SK-N-MC (cell line): ENCODE measurements at places on chromosomes 7 and 10.

DNA sequence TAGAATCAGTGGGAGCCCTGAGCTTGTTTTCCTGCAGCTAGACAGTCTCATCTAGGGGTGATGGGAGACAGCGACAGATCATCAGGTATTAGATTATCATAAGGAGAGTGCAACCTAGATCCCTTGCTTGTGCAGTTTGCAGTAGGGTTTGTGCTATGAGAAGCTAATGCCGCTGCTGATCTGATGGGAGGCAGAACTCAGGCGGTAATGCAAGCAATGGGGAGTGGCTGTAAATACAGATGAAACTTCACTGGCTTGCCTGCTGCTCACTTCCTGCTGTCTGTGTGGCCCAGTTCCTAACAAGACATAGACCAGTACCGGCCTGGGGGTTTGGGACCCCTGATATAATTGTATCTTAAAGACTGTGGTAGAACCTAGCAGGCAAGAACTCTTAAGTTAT lies 17.6 kb downstream of the NRBF2 start:
- DNase-seq = no peak

GRCh38 chr7:100444311-100445278 lies 8.3 kb upstream of the PPP1R35 start:
- DNase-seq = no peak

- DNase-seq = no peak
Measured at GRCh38 chr10:128043259-128044045, 82.8 kb downstream of the MKI67 start.

GRCh38 chr10:52637592-52637991 lies 135.0 kb downstream of the MBL2 start:
- no peak for DNase-seq

DNA sequence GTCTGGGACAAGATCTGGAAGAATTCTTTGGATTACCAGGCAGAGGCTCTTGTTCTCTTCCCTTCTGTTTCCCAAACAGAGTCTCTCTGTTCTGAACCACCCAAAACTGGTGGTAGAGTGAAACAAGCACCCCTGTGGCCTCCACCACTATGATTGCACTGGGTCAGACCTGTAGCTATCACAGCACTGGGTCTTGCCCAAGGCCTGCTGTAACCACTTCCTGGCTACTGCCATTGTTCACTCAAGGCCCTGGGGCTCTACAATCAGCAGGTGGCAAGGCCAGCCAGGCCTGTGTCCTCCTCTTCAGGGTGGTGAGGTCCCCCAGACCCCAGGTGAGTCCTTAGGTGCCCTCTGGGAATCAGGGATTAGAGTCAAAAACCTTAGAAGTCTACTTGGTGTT lies 4.1 kb upstream of the LRRC17 start:
- DNase-seq = no peak

DNA sequence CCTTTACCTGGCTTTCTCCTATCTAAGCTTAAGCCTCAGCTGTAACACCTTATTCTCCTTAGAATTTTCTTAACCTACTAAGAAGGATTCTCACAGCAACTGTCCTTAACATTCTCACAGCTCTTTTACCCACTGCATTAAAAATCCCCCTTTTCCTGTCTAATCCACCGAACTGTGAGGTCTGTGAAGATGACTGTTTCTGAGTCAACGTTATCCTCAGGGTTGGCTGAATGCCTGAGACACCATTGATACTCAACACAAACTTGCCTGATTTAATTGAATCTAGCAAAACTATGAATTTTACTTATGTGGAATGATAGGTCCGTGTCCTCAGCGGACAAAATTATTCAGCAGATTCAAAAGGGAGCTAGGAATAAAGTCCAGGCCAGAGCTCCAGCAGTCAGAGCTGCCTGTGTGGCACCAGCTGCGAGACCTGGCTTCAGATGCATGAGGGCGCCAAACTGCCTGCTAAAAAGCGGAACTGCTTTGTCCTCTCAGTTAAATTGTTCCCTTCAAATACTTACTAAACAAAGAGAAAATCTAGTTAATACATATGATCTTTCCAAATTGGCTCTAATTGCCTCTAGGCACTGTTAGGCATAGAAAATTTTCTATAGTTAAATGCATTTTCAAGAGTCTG lies 33.4 kb upstream of the VWDE start:
- DNase-seq = no peak

DNA sequence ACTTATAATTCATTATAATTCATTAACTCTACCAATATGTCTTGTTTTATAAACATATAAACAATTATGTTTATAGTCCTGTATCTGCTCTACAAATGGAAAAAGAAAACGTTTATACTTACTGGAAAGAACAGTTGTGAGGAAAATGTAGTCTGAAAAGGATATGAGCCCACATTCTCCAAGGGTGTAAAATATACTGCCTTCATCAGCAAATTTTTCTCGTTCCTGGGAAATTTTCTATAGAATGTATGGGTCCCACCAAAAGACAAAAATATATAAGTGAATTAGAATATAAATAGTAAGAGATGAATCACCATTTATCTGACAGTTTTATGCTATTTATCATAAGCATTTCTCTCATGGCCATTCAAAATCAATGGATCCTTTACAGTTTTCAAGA lies 117.8 kb downstream of the MICU1 start:
- DNase-seq = no peak

DNA sequence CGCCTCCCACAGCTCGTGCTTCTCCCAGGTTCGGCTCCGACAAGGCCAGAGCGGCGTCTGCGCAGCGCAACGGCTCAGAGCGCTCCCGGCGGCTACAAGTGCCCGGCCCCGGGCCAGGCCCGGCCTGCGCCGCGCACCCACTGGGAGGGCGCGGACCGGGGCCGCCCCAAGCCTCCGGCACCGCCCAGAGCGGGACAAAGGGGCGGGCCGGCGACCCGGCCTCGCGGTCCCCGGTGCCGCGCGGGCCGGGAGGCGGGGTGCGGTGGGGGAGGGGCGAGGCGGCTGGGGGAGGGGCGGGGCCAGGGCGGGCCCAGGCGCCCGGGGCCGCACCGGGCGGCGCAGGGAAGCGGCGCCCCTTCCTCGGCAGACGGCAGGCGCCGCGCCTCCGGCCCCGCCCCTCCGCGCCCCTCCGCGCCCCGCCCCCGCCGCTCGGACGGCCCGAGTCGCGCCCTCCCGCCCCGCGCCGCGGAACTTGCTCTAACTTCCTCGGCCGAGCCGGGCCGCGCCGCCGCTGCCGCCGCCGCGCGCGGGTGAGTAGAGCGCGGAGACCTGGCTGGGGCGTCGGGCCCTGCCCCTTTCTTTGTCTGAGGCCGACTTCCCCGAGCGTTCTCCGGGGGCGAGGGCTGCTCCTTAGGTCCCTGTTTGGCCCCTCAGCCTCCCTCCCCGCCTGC lies at the start of gene TSPAN14:
TSS of gene TSPAN14 (plus strand) at position 469 of the 671 bp plus-strand sequence. CDS start 34,924 bp downstream, outside the sequence.
- DNase-seq = no peak

GRCh38 chr7:142754681-142755575 lies 5.7 kb downstream of the PRSS1 start:
- DNase-seq = no peak

- no peak for DNase-seq
Measured at GRCh38 chr7:112763298-112763697, 26.9 kb downstream of the TMEM168 start.

- DNase-seq = no peak
Measured at GRCh38 chr10:108490944-108491343, 1326.4 kb upstream of the SORCS1 start.

DNA sequence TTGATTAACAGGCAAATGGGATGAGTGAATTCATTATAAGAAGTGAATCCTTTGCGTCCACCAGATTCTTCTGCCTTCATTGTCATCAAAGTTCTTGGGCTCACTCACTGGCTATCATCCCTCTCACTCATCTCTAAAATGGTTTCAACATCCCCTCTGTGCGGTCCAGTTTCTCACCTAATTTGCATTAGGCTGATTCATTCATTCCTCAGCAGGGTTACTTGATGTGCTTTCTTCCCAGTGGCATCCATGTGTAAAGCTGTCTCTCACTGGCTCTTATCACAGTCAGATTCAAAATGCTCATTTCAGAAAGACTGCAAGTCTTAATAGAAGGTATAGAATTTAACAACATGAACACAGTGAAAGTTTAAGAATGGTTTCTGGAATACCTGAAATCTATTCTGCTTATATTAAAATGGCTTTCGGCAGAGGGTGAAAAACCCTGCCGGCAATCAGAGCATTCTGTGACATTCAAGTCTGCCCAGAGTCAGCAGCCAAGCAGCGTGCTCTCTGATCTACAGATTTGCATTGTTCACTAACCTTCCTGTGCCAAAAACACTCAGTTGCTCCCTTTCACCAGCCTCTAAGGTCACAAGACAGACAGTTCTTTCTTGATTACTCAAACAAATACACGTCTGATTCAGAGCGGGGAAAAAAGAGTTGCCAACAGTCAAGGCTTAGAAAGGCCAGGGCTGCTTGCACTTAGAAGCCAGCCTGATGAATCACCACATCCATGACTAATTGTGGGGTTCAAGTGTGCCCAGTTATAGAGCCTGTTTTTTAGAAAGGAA lies 106.7 kb downstream of the TES start:
- DNase-seq = no peak

- DNase-seq = no peak
Measured at GRCh38 chr10:124152139-124153022, 59.0 kb upstream of the CHST15 start.

GRCh38 chr10:107913317-107914294 lies 749.1 kb upstream of the SORCS1 start:
- DNase-seq = no peak

- DNase-seq = no peak
Measured at GRCh38 chr7:10863476-10863875, 110.2 kb upstream of the PHF14 start.

- DNase-seq = no peak
Measured at GRCh38 chr7:41241641-41242040, 461.2 kb downstream of the INHBA start.

DNA sequence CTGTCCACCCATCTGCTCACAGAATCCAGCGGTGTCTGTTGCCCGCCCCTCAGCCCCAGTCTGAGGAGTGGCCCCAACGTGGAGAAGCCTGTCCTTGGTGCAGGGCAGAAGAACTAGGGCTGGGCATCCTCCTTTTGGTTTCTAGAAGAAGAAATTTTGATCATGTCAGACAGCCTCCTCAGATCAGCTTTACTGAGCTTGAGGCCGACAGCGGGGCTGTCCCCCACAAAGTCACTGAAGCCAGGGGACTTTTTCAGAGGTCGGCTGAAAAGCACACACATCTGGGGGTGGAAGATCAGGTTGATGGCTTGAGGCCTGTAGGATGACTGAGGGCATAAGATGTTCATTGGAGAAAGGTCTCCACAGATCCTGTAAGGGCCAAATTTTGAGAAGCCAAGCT lies 767.9 kb downstream of the GRID1 start:
- no peak for DNase-seq

DNA sequence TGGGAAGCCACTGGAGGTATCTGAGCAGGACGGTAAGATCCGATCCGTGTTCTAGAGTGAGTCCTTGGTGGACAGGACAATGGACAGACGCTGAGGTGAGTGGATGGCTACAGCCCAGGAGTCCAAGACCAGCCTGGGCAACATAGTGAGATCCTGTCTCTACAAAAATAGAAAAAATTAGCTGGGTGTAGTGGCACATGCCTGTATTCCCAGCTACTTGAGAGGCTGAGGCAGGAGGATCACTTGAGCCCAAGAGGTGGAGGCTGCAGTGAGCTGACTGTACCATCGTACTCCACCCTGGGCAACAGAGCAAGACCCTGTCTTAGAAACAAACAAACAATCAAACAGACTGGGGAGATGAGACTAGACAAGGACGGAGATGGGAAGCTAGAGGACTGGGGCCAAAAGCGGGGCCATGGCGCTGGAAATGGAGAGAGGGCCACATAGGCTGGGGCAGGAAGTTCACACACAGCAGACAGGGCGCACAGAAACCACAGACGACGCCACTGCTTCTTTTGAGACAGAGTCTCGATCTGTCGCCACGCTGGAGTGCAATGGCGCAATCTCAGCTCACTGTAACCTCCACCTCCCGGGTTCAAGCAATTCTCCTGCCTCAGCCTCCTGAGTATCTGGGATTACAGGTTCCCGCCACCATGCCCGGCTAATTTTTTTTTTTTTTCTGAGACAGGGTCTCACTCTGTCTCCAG lies 24.7 kb downstream of the DAGLB start:
- no peak for DNase-seq

GRCh38 chr10:129097776-129098330 lies 369.2 kb upstream of the MGMT start:
- no peak for DNase-seq

- DNase-seq = no peak
Measured at GRCh38 chr10:119177708-119178371, 772 bp downstream of the PRDX3 start.

DNA sequence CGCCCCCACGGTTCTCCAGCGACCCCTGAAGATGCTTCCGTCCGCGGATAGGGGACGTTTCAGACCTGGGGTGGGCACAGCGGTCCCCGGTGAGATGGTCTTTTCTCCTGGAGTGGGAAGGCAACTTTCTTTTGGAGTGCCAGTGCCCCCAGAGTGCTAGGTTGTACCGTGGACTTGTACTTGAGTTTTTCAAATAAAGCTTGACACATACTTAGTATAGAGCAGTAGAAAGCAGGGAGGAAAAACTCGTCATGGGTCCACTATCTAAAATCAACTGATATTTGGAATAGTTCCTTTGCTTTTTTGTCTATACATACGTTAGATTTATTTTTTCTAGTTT lies 28.4 kb downstream of the RBM20 start:
- no peak for DNase-seq

DNA sequence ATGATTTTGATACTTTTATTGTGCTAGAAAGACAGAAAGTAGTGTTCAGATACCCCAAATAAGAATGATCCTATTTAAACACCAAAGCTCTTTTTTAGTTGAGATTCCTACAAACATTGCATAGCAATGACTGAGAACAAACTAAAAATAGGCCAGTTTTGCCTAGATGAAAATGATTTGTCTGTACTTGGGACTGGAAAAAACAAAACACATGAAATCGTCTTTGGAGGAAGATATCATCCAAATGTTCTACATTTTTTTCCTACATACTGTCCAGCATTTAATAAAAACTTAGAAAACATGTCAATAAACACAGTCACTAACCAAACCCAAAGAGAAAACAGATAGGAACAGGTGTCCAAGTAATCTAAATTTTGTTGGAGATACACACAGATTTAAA lies 111.6 kb upstream of the MEOX2 start:
- DNase-seq = no peak

- DNase-seq = no peak
Measured at GRCh38 chr10:44911081-44911540, at the start of gene TMEM72. Gene TMEM72 (plus strand): TSS chr10:44911337. CDS start chr10:44911513, 176 bp downstream.

- DNase-seq = no peak
Measured at GRCh38 chr10:33347211-33347610, 12.7 kb upstream of the NRP1 start.

GRCh38 chr10:86524225-86524962 lies 2.8 kb upstream of the WAPL start:
- DNase-seq = no peak

GRCh38 chr10:119348106-119348505 lies 140.7 kb downstream of the GRK5 start:
- DNase-seq = no peak

- no peak for DNase-seq
Measured at GRCh38 chr7:5088906-5089305, 43.2 kb downstream of the RBAK start.

- DNase-seq = no peak
Measured at GRCh38 chr7:76357475-76358010, 1.2 kb downstream of the YWHAG start.

DNA sequence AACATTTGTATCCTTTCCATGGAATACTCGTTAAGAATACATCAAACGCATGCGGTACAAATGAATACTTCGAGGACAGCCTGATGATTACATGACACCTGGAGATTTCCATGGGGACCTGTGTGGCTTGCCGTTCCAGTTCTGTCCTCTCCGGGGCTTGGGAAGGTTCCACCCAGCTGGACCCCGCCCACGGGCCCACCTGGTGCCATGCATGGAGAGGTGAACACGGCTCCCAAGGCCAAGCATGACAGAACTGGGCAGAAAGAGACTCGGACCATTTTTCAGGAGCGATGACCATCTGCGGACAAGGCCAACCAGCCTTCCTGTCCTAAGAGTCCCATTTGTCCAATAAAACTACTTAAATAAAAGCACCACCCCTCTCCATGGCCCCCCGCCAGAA lies 80.1 kb downstream of the TEX36 start:
- no peak for DNase-seq
